SW480 (cell line): ENCODE measurements at places on chromosomes 5 and 9.

- DNase-seq: no peak
These were observed 8.8 kb downstream of the SPRY4 start for GRCh38 chr5:142316051-142316450.

DNA sequence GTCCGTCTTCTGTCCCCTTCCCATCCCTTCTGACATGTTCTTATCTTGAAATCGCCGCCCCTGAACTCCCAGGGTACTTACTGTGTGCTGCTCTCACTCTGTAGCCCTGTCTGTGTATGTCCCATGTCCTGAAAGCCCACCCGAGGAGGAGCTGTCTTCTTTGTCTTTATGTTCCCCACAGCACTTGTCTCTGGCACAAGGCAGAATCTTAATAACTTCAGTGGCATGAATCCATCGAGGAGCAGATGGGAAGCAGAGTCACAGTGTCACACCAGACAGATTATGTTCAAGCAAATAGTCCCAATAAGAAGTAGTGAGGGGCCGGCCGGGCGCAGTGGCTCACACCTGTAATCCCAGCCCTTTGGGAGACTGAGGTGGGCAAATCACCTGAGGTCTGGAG is 29.7 kb upstream of the LTC4S start:
- no peak for DNase-seq

GRCh38 chr9:108836319-108836718 is 19.5 kb downstream of the ACTL7B start:
- DNase-seq: no peak

GRCh38 chr9:95434116-95435073 is 82.4 kb downstream of the PTCH1 start:
- peak; percentile 95 for DNase-seq

DNA sequence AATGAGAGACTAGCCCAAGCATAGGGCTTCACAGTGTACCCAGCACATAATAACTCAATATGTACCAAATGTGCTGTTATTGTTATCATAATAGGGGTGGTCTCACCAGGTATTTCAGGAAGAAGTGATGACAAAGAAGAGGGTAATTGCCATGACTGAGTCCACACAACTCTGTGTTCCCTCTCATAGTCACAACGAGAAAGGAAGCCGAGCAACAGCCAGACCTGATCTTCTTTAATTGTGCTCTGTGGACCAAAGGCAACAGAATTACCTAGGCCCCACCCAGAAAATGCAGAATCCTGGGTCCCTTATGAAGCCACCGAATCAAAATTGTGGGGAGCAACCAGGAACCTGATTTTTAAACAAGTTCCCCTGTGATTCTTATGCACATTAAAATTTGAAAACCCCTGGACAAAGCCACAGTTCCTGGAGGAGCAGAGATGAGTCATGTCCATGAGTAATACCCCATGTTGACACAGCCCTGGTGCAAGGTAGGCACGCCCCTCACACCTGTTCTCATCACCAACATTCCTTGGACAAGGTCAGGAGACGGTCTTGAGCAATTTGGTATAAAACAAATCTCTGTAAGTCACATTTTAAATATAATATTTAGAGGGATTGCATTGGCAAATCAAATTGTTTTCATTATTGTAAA is 5.2 kb downstream of the FGF1 start:
- peak; percentile 95 for DNase-seq

- no peak for DNase-seq
These were observed 337.4 kb upstream of the GRIA1 start for GRCh38 chr5:153153086-153153485.

DNA sequence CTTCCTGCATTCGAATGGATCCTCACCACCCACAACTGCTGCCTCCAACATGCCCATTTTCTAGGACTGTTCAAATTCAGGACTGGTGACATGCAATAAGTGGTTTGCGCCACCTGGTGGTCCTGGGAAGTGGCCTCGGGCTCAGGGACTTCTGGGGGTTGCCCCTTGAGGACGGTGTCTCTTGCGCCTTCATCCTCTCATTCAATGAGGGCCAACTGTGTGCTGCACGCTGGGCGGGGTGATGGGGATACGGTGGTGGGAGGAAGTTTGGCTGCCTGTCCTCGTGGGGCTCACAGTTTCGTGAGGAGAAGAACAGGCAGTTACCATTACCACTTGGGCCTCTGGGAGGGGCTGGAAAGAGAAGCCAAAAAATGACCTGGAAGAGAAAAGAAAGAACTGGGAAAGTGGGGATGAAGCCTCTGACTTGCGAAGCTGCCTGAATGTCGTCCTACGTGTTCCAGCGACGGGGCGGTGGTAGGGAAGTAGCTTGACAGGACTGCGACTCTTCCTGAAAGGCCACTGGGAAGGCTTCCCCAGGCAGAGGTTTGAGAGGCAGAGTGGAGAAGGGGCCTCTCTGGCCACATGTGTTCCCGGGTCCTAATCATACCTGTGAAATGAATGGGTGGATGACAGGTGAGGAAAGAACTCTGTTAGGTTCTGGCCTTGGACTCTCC is 49.0 kb downstream of the PSD2 start:
- DNase-seq: peak; percentile 80
